ENCODE measurements at places on chromosomes 2 and 18.

- DNase-seq, result no peak
Measured at GRCh38 chr18:65175681-65176080, 575.1 kb upstream of the CDH7 start.

DNA sequence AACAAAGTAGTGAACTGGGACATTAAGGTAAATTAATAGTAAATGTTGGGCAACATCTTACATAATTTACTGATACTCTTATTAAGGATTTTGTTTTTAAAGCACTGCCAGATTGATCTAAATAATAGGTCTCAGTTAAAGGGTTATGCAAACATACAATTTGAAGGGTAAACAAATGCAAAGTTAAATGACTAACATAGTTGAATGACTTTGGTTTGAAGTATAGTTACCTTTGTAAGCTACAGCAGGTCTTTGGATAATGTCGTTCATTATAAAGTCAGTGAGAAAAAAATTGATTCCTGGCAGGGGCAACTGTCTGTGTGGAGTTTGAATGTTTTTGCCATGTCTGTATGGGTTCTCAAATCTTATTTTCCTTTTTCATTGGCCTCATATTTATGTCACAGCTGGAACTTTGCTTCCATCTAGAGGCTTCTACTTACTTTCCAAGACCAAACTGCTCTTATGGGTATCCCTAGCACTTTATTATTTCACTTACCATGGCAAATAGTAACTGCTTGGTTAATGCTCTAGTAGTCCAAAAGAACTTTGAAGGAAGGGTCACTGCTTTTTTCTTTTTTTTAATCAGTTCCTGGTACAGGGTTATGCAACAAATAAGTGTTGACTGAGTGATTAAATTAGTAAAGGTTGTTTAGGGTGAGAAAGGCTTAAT, 107.8 kb downstream of the NBEAL1 start:
- no peak for DNase-seq

DNA sequence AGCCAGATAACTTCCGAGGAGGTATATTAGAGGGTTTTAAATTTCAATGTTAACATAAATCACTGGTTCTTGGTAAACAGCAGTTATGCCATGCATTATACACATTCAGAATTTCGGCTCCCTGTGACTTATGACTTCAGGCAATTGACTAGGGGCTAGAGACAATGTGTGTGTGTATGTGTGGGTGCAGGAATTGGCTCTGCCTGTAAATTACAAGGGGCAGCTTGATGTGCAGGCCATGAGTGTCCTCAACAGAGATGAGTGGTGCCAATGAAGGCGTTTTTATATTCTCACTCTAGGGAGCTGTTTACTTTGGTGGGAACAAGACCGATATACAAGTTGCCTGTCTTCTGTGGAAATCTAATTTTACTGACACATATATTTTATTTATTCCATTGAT, 161.6 kb downstream of the CSRNP3 start:
- no peak for DNase-seq

- no peak for DNase-seq
Measured at GRCh38 chr18:31512203-31512764, 14.3 kb downstream of the DSG2 start.

GRCh38 chr2:99890568-99891427, 251.6 kb downstream of the AFF3 start:
- no peak for DNase-seq

DNA sequence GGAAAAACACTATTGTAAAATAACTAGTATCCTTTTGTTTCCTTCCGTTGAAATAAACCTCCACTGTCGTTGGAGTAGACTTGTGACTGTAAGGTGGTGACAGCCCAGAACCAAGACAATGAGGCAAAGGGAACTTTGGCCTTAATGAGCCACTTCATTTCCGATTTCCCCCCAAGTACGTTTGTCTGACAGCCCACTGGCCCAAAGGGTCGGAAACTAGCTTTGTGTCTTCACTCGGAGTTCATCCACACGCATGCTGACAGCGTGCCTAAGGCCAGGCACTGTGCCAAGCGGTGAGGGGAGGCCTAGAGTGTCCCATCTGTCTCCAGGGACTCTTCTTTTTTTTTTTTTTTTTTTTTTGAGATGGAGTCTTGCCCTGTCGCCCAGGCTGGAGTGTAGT, 21.0 kb downstream of the HJURP start:
- DNase-seq, result no peak

- DNase-seq, result no peak
Measured at GRCh38 chr2:218736531-218736930, 25.9 kb downstream of the TTLL4 start.

DNA sequence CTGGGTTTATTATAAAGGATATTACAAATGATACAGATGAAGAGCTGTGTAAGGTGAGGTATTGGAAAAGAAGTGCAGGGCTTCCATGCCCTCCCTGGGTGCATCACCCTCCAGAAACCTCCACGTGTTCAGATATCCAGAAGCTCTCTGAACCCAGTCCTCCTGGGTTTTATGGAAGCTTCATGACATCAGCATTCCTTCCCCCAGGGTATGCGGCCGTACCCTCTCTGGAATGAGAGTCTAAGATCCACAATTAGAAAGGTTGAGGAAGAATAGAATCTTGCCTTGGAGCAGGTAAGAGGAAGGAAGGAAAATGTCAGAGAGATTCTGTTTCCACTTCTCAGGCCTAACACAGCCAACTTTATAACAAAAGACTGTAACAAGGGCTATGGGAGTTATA, 208.2 kb upstream of the DCC start:
- no peak for DNase-seq

DNA sequence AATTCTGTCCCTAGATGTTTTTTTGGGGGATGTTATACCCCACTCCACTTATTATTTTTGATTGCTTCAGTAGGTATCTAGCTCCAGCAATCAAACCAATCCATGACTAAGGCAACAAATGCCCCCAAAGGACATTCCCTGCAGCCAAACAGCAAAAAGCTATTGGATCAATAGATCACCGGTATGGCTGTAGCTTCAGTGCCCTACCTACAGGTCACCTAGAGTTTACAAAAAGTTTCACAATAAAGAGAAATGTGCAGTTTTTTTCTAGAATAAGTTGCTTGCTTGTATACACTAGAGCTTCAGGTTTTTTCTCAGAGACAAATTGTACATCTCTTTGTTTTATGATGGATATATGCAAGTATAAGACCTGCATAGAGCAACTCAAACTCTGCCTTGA, 27.7 kb downstream of the PDE11A start:
- no peak for DNase-seq

GRCh38 chr2:240723851-240724250, 32.2 kb downstream of the AQP12A start:
- no peak for DNase-seq

- no peak for DNase-seq
Measured at GRCh38 chr2:127514485-127514884, 11.8 kb downstream of the IWS1 start.

GRCh38 chr2:25215948-25216679, 47.7 kb upstream of the POMC start:
- no peak for DNase-seq

GRCh38 chr18:35953688-35954087, 18.8 kb upstream of the RMP24 start:
- no peak for DNase-seq

- no peak for DNase-seq
Measured at GRCh38 chr2:103785432-103785831, 1023.6 kb downstream of the TMEM182 start.

- DNase-seq, result no peak
Measured at GRCh38 chr2:69582582-69583176, 60.9 kb downstream of the AAK1 start.

DNA sequence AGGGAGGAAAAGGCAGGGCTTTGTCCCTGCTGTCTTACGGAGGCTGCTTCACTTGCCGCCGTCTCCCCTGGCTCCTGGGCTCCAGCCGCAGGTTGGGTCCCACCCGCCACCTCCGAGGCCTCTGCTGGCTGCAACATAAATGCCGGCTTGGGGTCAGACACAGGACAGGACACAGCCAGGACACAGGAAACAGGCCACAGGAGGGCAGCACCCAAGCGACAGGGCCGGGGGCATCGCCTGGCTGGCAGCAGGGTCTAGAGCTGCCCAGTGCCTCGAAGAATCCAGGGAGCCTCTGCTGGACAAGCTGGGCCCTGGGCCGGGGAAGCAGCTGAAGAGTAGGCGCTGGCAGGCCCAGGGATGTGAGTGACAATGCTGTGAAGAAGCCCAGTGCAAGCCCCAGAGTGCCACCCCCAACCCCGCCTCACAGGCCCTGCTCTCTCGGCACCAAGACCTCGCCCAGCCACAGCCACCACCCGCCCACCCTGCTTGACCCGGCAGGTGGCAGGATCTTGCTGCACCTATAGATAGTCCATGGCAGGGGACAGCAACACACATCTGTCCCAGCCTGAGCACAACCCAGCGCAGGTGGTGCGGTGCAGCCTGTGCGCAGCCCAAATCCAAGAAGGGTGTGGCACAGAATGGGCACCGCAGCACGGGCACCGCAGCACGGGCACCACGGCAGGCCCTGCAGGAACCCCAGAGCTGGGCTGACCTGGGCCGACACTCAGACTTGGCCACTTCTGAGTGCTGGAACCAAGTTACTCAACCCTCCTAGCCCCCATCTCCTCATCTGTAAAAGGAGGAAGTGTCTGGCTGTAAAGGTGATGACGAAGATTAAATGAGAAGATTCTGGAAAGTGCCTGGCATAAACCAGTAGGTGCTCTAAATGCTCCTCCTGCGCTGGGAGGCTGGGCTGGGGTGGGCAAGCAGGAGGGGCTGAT, 55.6 kb downstream of the BIN1 start:
- DNase-seq, result no peak

GRCh38 chr2:197435598-197436420, 981 bp upstream of the SF3B1 start:
- DNase-seq, result no peak

GRCh38 chr2:172742931-172743540, 7.4 kb downstream of the RAPGEF4 start:
- DNase-seq, result no peak

- DNase-seq, result no peak
Measured at GRCh38 chr2:167939514-167940345, 307.7 kb downstream of the STK39 start.

DNA sequence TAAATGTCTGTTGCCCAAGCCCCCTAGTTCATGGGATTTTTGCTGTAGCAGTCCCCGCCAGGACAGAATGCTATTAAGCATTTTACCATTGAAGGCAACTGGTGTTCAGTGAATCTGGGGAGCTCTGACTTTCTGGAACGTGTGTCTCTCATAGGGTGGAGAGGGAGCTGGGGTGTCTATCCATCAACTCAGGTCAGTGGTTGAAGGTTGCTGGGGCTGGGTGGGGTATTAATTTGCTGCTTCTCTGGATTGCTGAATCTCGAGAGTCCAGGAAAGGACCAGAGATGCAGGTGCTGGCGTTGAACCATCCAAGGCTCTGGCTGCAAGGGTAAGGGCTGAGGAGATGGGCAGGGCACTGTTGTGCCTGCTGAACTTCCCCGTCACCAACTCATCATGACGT, 66.8 kb upstream of the NCK2 start:
- no peak for DNase-seq

DNA sequence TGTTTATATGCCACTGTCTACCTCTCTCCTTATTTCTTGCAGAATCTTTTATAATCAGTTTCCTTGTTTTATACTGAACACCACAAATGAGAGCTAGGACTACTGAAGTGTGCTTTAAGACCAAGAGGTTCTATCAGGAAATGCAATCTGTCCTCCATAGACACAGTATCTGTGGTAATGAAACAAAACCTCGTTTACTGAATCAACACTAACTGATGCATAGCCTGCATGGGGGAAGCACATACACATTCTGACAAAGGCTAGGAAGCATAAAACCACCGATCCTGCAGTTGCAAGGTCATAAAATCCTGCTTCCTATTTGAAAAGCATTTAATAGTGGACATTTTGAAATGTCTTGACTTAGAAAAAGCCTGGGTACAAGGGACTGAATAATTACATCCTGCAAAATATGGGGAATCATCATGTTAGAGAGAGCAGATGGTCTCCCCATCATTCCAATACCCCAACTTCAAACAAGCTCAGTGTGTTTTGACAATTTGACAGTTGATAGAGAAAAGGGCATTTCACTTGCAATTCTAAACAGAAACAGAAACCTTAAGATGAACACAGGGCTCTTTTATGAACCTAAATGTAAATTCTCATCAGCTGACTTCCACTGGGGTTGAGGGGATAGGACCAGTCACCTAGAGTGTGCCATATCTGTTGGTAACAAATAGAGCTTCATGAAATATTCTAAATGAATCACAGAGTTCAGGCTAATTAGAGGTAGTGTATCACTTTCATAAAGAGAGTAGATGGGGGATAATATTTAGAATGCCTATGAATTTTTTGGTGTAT, 1845.6 kb upstream of the PIK3C3 start:
- DNase-seq, result no peak

GRCh38 chr2:109060496-109060895, 68.5 kb upstream of the SH3RF3 start:
- no peak for DNase-seq

DNA sequence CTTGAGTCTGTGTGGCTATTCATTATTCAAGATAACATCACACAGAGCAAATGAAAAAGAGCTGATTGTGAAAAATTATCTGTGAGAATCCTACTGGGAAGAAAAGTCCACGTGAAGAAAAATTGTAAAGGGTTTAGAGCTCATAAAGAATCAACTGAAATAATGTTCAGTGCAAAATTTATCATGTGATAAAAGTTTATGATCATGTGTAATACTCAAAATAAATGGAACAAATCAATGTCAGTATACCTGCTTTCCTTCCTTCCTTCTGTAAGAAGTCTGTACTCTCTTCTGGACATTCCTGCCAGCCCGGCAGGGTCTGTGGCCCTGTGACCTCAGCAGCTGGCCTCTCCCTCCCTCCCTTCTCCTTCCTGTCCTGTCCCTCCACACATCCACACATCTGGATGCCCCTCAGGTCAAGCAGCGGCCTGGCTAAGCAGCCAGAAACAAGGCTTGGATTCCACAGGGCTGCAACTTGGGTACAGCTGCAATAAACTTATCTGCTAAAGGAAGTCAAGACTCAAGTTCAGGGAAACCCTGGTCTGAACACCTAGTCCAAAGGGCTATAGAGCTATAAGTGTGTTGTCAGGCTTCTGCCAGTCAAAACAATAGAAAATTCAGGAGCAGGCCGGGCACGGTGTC, 172.1 kb downstream of the MREG start:
- no peak for DNase-seq

- DNase-seq, result no peak
Measured at GRCh38 chr2:207766041-207766551, 3.6 kb downstream of the FZD5 start.

GRCh38 chr2:84631047-84631446, 114.7 kb downstream of the DNAH6 start:
- DNase-seq, result no peak

Measured in NCI-H524 treated with DMSO at 0.1 percent for 48 hours (cell line).